ENCODE measurements at places on chromosomes 7 and 10.
A peak's percentile ranks its signal among the peaks of the same experiment; 100 is the strongest.

DNA sequence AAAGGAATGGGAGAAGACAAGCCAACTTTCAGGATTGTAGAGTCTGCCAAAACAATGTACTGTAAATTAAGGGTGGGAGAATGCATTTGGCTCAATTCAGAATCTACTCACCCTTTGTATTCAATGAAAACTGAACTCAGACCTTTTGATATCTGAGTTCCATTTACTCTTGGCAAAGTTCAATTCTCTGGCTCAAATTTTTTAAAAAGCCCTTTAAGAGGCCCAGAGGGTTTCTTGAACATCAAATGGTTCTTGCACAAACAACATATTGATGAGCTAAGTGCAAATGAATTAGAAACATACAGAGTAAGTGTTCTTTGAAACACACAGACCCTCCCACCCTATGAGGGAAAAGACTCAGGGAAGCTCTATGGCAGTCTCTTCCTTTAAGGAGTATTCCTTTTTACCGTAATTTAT is 5.2 kb upstream of the XPNPEP1 start:
- no peak for DNase-seq

GRCh38 chr7:121395494-121395960 is 581 bp downstream of the FAM3C start:
- DNase-seq, result no peak

GRCh38 chr10:7756360-7756992 is 31.3 kb downstream of the KIN start:
- DNase-seq, result no peak

DNA sequence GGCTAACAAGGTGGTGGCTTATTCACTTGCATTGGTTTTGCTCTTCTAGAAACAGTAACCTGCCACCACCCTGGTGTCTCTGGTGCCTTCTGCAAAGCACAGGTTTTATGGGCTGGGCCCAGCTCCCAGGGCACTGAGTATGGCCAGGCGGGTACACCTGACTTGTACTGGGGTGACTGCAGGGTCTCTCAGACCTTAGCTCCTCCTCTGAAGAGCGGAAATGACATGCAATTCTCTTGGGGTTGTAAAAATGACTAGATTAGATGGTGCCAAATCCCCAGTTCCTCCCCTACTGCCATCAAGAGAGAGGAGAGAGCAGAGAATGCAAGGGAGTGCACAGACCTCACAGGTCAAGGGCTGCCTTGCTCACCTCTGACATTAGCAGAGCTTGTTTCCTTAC is 14.7 kb downstream of the ESYT2 start:
- no peak for DNase-seq

DNA sequence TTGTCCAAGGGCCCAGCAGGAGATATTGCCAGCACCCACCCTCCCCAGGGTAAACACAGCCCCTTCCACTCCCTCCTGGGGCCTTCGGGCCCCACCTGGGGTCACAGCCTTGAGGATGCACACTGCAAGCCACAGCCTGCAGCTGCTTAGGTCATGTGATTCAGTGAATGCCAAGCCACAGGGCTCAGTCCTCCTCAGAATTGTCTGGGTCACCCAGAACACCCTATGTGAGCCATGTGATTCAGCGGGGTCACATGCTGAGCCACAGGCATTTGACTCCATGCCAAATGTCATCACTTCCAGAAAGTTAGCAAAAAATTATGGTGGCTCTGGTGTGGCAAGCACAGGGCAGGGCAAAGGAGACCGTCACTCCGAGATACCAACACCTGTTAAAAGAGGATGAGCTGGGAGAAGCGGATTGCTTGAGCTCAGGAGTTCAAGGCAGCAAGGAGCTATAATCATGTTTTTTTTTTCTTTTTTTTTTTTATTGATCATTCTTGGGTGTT is 17.2 kb upstream of the PSAP start:
- DNase-seq, result peak; percentile 90

GRCh38 chr10:70551466-70551865 is 51.1 kb downstream of the PRF1 start:
- no peak for DNase-seq

- no peak for DNase-seq
Measured at GRCh38 chr10:48749254-48749787, 64.6 kb downstream of the WDFY4 start.

Data from gastrocnemius medialis (tissue), 4 donors.